ENCODE measurements at places on chromosomes 11 and 22.

- no peak for DNase-seq
These were observed 88.3 kb downstream of the MSANTD4 start for GRCh38 chr11:105933695-105934094.

- no peak for DNase-seq
These were observed 1.9 kb downstream of the GRIA4 start for GRCh38 chr11:105611572-105612441.

GRCh38 chr11:35295751-35296150, 123.6 kb downstream of the SLC1A2 start:
- DNase-seq = no peak

- peak; percentile 46 for DNase-seq
These were observed 18.4 kb downstream of the PARVB start for GRCh38 chr22:44042249-44043218.

- no peak for DNase-seq
These were observed 141.8 kb downstream of the MPPED1 start for GRCh38 chr22:43553451-43554258.

DNA sequence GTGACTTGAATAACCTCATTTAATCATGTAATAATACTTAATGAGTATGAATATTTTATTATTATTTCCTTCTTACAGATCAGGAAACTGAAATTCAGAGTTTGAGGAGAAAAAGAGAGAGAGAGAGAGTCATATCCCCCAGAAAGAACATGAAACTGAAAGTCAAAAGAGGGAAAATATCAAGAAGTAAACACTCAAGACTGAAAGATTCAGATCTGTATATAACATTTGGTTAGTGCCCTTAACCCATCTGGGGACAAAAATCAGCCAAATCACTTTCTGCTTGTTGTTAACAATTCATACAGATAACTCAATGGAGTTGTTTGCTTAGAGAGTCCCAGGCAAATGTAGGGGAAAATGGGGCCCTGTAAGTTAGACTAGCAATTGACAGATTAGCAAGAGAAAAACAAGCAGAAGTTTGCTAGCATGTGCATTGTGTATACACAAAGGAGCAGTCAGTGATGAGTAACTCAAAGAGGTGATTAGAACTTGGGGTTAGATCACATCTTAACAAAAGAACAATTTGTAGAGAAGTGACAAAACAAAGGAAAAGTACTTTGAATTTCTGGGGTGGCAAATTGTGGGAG, 25.9 kb upstream of the MMP13 start:
- DNase-seq = no peak

GRCh38 chr22:49243965-49244364, 583.7 kb downstream of the BRD1 start:
- no peak for DNase-seq

DNA sequence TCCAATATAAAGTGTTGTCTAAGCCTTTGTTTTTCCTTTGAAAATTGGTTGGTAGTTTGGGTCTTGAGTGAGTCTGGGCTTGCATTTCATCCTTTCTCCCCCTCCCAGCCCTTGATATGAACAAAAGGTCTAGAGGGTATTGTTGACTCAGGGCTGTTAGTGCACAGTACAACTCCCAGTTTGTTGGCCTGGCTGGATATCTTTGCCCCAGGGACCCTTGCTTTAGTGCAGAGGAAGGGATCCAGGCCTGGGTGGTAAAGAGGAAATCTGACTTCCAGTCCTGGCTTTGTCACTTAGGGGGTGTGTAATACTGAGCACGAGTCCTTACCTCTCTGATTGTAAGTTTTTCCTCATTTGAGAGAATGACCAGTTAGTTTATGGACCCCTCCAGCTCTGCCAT, 330.4 kb downstream of the TMEM135 start:
- no peak for DNase-seq

DNA sequence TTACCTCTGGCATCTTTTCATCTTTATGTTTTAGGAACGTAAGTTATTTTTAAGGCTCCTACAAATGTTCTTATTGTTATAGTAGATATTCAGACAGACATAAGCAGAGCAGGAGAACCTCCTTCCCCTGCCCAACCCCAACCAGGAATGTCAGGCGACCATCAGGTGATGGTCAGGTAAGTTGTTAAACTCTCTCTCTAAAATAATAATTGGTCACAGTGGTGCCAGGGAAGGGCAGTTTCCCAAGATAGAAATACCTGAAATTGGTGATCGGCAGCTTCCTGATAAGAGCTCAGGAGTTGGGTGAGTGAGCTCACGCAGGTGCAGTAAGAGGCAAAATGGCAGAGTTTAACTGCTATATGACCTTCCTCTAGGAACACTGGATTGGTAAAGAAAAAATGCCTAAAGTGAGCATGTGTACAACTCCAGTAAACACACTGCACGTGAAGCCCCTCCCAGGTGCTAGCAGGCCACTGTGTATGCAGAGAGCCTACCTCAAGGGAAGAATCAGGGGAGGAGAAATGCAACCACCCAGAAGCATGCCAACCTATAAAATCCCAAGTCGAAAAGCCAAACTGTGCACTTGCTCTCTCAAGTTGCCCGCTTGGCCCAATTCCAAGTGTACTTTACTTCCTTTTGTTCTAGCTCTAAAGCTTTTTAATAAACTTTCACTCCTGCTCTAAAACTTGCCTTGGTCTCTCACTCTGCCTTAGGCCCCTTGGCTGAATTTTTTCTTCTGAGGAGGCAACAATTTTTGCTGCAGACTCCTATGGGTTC, 273.9 kb downstream of the SBF2 start:
- no peak for DNase-seq

GRCh38 chr22:25919452-25919851, 177.5 kb downstream of the MYO18B start:
- no peak for DNase-seq

DNA sequence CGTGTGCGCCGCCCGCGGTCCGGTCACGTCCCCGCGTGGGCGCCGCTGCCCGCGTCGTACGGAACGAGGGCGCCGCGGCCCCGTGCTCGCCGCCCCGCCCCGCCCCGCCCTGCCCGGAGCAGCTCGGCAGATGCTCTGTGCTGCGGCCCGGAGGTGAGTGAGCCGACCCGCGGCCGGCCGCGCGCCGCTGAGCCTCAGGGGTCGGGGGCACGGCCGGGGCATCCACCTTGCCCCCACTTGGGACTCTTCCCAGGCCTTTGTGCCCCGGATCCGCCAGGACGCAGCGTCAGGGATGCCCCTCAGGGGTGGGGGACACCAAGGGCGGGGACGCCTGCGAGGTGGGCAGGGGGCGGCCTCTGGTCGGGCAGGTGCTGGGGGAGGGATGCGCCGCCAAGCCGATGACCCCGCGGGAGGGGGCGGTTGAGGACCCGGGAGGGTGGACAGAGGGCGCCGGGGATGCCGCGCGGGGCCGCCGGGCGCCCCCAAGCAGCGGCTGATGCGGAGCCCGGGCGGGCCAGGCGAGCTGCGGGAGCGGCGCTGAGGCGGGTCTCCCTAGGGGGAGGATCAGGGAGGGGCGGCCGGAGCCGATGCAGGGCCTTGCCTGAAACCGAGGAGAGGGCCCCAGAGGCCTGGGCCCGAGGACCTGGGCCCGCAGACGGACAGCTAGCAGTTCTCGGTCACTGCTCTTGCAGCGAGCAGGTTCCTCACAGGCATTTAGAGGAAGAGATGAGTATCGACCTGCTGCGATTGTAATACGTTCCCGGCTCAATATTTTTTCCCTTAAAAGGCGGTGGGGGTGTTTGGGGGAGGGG, at the start of gene GNAZ:
Gene GNAZ (plus strand): TSS at position 102 of the 812 bp plus-strand sequence. CDS start 25,177 bp downstream, outside the sequence.
- no peak for DNase-seq

DNA sequence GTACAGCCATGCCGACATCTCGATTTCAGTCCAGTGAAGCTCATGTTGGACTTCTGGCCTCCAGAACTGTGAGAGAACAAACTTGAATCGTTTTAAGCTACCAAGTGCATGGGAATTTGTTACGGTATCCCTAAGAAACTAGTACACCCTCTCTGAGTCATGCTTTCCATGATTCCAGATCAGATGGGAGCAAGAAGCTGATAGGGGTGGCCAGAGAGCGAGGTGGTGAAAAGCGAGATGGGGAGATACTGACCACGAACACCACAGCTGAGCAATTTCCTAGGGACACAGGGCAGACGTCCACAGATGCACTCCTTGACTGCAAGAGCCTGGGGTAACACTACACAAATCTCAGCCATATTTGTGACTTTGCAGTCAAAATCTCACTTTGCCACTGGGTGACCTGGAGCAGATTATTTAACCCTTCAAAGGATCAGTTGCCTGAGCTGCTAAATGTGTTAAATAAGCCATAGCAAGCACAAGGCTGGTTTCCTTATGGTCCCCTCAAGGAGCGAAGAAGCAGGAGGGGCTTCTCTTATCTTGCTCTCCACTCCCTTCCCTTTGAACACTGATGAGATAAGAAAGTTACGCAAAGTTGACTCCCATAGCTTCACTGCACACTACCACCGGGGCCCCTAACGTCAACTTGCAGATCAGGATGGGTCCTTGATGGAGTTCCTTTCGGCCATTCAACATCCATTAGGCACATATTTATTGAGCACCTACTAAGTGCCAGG, 22.6 kb upstream of the RCN1 start:
- no peak for DNase-seq

GRCh38 chr11:88288560-88288959, 49.0 kb downstream of the CTSC start:
- DNase-seq = no peak

DNA sequence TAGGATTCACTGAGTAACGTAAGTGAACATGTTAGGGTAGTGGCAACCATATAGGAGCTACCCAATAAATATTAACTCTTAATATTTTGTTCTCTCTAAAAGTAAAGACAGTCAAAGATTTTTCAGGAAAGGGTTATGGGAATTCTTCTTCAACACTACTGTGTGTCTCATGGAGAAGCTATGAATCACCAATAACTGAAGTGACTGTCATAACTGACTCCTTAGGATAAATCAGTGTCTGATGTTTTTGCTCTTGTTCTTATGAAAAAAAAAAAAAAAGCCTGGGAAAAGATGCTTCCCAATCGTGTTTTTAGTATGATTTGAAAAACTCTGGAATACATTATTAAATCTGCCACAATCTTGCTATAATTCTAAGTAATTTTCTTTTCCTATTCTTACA, 111.2 kb upstream of the CEP126 start:
- no peak for DNase-seq

DNA sequence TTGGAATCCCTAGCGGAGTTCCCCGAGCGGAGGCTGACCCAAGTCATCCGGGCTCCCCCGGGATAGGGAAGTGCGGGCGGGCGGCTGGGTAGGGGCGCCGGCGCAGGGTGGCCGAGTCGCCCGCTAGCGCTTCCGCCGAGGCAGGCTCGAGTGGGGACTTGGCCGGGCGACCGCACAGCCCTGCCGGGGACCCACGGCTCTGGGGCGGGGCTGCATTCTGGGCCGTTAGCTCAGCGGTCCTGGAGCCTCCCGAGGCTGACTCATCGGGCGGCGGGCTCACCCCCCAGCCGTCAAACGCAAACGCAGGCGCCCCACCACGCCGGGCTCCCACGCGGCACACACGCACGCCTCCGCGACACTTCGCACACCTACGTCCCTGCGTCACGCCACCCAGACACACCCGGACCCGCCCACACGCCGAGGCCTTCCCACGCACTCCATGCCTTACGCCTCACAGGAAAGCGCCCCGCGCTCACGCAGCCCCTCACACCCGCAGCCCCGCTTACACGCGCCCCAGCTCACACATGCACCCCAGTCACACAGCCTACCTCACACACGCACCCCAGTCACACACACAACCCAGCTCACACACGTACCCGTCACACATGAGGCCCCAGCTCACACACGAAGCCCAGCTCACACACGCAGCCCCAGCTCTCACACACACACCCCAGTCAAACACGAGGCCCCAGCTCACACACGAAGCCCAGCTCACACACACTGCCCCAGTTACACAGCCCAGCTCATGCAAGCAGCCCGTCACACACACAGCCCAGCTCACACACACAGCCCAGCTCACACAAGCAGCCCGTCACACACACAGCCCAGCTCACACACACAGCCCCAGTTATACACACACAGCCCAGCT, 1.2 kb downstream of the PHLDB1 start:
- no peak for DNase-seq

DNA sequence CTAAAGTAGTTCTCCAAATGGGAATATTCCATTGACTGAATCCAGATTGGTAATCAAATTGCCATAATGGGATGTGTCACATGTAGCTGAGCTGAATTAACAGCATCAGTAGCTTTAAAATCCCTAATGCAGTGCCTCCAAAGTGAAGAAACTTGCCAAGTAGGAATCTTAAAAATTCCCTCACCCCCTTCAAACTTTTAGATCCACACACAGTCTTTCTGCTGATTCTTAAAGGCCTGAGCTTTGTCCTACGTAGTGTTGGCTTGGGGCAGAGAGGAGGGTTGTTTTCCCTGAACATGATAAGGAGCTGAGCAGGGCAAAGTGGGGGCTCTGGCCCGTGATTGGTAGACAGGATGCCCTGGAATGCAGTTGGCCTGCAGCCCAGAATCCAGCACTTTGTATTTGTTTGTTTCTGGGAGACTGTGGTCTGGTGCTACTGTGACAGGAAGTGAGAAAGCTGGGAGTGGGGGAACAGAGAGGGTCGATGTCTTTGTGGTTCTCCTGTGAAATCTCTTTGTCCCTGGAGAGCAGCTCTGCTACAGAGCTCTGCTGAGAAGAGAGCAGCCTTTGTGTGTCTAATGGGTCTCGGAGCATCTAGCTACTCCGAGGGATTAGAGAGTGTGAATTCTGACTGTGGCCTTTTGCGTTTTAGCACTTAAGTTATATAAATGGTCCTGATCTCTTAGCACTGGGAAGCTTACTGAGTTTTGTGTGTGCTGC, 16.9 kb downstream of the CTNND1 start:
- no peak for DNase-seq

- no peak for DNase-seq
These were observed 69.2 kb downstream of the AMOTL1 start for GRCh38 chr11:94837317-94837716.

Measured in GM12892 (cell line).